ENCODE measurements at places on chromosomes 7 and 10.

DNA sequence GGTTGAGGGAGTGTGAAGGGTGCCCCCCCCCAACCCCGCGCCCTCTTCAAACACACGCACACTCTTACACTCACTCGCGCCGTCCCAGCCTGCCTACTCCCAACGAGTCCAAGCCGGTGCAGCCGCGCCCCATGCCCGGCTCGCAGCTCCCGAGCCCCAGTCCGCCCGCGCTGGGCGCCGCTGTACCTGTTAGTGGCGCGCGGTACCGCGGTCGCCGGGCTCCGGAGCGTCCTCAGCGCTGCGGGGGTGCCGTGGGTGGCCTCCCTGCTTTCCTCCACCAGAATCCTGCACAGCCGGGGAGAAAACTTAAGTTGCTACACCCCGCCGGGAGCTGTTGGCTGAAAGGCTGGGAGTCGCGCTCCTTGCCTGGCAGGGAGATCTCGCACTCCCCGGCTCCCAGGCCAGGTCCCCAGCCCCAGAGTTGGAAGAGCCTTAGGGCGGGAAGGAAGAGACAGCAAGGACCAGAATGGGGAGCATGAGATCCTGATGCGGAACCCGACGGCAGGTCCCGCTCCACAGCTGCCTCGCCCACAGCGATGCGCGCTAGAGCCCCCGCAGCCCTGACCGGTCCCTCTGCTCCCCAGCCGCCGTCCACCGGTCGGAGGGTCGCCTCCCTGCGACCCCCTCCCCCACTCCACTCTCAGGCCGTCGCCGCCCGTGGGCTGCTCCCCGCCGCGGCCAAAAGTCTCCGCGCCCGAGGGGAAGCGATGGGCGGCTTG lies 863 bp downstream of the ST8SIA6 start:
- DNase-seq = peak; percentile 53

DNA sequence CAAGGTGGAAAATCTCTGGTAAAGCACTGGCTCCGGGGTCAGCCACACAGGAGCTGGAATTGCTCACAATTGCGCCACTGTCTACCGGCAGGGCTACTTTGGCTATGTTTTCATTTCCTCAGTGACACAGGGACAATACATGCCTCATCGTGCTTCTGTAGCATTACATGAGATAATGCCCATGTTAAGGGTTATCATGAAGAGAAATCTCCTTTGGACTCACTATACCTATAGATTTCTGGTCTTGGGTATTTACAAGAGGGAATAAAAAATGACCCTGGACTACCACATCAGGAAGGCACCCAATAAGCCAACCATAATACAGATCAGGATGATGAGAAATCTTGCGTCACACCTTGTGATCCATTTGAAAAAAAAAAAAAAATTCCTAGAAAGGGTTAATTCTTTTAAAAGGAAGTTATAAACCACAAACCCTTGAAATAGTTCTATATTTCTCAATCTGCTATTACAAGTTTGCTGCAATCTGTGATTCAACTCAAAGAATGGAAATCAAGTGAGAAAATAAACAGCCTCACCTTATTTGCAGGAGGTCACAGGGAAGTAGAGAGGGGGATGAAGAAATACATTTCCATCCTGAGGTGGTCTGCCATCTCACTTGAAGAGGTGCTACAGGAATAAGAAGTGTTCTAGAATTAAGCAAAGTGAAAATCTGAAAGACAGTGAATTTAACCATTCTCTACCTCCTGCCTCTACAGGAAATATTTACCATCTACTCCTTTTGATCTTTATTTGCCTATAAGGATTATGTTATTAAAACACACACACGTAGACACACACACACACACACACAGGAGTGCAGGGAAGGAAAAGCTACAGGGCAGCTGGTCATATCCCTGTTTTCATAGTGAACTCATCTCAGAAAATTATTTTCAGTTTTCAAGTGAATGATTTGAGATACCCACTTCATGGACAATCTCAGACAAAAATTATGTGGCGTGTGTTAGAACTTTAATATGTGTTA lies 231.3 kb upstream of the CELF2 start:
- DNase-seq = no peak

DNA sequence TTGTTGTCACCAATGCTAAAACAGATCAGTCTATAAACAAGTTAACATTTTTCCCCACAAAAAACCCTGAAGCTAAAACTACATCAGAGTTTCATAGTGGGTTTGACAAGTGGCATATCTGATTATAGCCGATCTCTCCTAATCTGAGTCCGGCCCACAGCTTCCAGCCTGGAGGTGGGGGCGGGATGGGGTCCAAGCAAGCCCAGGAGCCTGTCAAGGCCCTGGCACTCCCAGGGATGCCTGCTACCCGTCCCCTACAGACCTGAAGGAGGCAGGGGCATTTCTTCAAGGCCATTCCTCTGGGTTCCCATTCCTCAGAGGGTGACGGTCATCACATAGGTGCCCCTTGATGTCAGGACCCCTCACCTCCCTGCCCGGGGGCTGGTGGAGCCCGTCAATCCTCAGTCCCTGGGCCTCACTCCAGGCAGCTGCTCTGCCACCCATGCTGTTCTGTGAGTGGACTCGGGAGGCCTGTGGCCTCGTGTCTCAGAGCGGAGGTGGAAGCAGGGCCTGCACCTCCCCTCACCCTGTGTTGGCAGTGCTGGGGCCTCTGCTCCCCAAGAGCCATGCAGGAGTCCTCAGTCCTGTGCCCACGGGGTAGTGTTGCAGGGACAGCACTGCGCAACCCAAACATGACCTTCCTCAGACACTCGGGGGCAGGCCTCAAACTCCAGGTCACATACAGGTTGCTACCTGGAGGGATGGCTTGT lies 8.8 kb downstream of the DPYSL4 start:
- no peak for DNase-seq

GRCh38 chr7:106807474-106807873 lies 57.6 kb upstream of the PIK3CG start:
- no peak for DNase-seq

GRCh38 chr7:13907831-13908230 lies 81.6 kb downstream of the ETV1 start:
- no peak for DNase-seq

GRCh38 chr7:18018296-18019215 lies 9.1 kb downstream of the PRPS1L1 start:
- DNase-seq = no peak

GRCh38 chr7:73742753-73743641 lies 4.4 kb upstream of the ABHD11 start:
- no peak for DNase-seq

DNA sequence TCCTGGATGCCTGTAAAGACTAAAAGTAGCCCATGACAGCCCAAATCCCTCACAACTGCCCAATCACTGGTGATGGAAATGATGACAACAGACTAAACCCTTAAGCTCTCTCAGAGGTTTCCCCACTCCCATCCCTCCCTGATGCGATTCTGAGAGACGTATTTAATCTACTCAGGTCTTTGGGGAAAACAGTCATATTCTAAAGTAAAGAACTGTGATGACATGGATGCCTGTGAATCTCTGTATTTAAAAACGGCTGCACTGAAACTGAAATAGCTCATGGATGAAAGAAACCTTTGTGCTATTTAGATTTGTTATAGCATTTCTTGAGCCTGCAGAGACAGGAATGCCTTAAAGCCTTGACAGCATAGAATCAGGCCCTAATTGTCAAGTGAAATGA lies 28.5 kb downstream of the VPS41 start:
- no peak for DNase-seq

DNA sequence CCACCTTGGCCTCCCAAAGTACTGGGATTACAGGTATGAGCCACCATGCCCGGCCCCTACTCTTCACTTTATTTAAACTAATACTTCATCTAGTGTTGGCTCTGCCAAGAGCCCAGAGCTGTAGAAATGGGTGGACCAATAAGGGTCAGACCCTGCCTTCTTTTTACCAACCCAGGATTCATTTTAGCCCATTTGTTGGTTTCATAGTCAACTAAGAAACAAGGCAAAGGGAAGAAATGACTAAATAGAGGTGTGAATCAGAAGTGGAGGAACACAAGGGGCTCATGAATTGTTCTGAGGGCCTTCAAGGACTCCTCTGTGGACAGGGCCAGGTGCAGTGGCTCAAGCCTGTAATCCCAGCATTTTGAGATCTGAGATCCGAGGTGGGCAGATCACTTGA lies 1.1 kb downstream of the ANKRD2 start:
- DNase-seq = no peak

- DNase-seq = no peak
Observed at GRCh38 chr7:120079022-120079421, 194.0 kb upstream of the KCND2 start.

DNA sequence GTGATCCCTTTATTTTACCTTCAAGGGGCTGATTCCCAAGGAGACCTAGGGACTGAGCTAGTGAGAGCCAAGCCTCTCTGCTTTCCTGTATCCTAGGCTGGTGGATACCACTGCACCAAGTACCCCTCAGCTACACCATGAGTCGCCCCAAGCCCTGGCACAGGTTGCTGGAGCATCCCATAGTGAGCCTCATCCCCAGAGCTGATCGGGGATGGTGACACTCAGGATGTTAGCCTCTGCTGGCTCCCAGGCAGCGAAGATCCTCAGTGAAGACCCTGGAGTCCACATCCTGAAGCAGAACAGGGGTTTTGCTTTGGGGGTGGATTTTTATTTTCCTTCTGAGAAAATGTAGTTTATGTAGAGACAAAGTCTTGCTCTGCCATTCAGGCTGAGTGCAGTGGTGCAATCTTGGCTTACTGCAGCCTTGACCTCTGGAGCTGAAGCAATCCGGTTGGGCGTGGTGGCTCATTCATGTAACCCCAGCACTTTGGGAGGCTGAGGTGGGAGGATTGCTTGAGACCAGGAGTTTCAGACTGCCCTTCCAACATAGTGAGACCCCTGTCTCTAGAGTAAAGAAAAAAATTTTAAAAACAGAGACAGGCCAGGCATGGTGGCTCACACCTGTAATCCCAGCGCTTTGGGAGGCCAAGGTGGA lies 12.5 kb upstream of the ZNF212 start:
- no peak for DNase-seq
